Mesothelial cell of epicardium (in vitro differentiated cells): ENCODE measurements at places on chromosomes 12 and 14. TPM values are rescaled to one million over a fixed set of nuclear protein-coding genes. Genes with fewer than 3 reads are reported as not detected.

Gene EPS8
- 19.1 to 24.8 TPM (median 21.5 TPM) in 3 replicates for total RNA-seq

Gene PMCH
- not detected in 3 replicates for total RNA-seq

Gene IQSEC3
- total RNA-seq = 7.4 to 8.8 TPM (median 8.5 TPM) in 3 replicates

Gene TAS2R50
- 3.3 to 3.4 TPM (median 3.3 TPM) in 3 replicates for total RNA-seq

DNA sequence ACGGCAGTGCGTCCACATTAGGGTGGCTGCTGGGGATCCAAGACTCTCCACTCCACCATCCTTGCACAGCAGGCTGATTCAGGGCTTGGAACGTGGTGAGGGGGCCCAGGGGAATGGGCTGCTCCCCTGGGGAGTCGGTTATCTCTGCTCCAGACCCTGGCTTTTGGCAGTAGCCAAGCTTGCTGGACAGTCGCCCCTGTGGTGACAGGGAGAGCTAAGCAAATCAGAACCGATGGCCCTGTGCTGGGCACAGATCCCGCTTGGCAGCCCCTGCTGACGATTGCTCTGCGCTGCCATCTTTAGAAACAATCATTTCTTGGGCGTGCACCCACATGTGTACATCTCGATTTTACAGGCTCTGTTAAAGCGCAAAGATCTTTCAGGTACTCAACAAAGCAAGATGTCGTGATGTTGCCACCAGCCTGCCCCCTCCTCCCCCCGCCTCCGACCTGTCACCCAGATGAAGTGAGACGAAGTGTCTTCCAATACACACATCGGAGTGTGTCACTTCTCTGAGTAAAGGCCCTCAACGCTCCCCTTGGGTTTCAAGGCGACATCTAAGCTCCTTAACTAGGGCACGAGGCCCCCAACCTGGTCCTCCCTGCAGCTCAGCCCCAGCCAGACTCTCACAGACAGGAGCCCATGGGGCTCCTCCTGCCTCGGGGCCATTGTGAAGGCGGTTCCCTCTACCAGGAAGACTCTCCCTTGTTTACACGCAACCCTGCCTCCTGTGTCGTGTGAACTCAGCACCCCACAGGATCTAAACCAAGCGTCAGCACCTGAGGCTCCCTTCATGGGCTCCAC is 55.6 kb downstream of the PITPNM2 start:
- DNase-seq = no peak

GRCh38 chr14:22887260-22887989 is 4.4 kb downstream of the REM2 start:
- peak overlapping the region; percentile 91 for H3K4me3 ChIP-seq
- no peaks in the 10 kb centered on the region for H3K36me3 ChIP-seq
- peak; percentile 60 for DNase-seq
- peaks cover 55% of the 10 kb centered on the region for H3K4me1 ChIP-seq

GRCh38 chr12:1503281-1503711 is 91.1 kb downstream of the FBXL14 start:
- H3K4me3 ChIP-seq = no peak overlapping the region
- H3K27me3 ChIP-seq = no peaks in the 10 kb centered on the region
- H3K4me1 ChIP-seq = peaks cover 8% of the 10 kb centered on the region
- no peaks in the 10 kb centered on the region for H3K36me3 ChIP-seq

- no peak for DNase-seq
- no peak overlapping the region for H3K4me3 ChIP-seq
- H3K4me1 ChIP-seq = peaks cover 51% of the 10 kb centered on the region
- no peaks in the 10 kb centered on the region for H3K27me3 ChIP-seq
Measured at GRCh38 chr14:58805605-58806409, 168.0 kb downstream of the DACT1 start.

DNA sequence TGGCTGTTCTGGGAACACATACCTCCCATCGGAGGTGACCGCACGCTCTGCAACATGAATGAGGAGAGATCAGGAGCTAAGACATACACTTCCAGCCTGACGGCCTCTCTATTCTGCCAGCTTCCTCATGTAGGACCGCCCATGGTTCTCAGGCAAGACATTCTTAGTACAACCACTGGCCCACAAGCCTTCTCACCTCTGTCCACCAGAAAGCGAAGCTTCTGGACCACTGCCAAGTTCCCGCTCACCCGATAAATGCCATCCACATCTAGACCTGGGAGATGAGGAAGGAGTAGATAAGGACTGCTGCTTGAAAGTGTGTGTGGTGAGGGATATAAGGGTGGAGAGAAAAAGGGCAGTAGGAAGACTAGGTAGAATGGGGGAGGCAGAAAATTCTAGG is 5.2 kb downstream of the ARHGAP9 start:
- H3K36me3 ChIP-seq = no peaks in the 10 kb centered on the region
- H3K4me3 ChIP-seq = peak overlapping the region; percentile 16
- DNase-seq = no peak
- H3K27me3 ChIP-seq = peaks cover 97% of the 10 kb centered on the region

DNA sequence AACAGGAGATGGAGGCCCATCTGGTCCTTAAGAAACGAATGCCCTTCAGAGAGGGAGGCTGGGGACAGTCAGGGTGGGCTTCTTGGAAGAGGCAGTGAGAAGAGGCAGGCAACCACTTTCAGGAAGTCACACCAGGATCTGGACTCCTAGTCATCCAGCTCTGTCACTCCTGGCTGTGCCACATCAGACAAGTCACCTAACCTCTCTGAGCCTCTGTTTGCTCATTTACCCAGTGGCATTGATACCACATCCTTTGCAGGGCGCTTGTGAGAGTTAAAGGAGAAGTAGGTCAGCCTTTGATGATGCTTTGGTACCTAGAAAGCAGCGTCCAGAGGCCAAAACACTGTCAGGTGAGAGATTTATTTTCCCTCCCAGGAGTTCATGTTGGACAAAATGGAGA is 11.1 kb downstream of the CCDC197 start:
- no peaks in the 10 kb centered on the region for H3K36me3 ChIP-seq
- no peak for DNase-seq
- H3K4me3 ChIP-seq = no peak overlapping the region
- H3K27ac ChIP-seq = no peak overlapping the region

DNA sequence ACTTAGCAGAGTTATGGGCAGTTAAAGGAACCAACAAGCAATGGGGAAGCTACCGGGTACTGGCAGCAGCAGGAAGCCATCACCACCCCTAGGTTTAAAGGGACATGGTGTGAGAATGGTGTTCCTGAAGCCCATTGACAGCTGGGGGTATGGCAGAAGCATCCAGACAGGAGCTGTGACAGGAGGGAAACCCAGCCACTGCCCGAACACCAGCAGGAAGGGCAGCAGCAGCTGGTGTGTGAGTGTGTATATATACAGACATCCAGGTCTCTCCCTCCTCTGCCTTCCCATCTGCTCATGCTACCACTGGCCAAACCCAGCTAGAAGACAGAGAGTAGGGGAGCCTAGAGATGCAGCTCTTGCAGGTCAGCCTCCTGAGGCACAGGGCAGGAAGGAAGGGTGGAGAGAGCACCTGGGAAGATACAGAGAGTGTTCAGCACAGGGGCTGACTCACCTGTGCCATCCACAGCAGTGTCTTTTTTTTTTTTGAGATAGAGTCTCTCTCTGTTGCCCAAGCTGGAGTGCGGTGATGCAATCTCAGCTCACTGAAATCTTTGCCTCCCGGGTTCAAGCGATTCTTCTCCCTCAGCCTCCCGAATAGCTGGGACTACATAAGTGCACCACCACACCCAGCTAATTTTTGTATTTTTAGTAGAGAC is 9.2 kb upstream of the ADCK1 start:
- no peak overlapping the region for H3K27ac ChIP-seq
- peaks cover 14% of the 10 kb centered on the region for H3K27me3 ChIP-seq
